ENCODE measurements at places on chromosomes 1 and 21.

- DNase-seq = no peak
Observed at GRCh38 chr1:11860083-11860482, 1.3 kb upstream of the NPPB start.

DNA sequence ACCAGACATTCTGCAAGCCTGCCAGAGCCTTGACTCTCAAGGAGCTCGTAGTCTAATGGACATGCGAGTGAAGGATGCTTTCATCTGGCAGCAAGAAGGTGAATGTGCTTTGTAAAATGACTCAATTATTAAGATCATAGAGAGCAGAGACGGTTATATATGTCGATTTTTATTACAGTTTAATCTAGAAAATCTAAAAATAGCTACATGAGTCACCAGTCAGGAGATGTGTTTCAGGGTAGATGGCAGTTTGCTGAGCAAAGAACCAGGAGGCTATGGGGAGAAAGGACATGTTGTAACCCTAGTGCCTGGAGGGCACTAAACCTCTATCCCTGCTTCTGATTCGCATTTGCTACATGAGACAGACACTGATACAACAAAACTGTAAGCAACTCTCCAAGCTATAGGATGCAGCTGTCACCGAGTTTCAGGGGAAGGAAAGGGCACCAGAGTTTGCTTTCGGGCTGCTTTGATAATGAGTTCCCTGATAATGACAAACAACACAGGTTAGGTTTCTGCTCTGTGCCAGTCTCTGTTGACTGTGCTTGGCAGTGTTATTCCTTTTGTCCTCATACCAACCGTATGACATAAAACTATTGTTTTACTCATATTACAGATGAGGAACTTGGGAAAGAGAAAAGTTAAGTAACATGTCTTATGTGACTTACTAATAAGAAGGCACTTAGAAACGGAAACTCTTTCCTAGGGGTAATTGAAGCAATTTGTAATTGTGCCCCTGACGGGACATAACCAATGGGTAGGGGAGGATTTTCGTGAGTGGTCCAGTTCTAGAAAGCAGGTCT is 43.2 kb downstream of the C1orf198 start:
- DNase-seq = no peak

DNA sequence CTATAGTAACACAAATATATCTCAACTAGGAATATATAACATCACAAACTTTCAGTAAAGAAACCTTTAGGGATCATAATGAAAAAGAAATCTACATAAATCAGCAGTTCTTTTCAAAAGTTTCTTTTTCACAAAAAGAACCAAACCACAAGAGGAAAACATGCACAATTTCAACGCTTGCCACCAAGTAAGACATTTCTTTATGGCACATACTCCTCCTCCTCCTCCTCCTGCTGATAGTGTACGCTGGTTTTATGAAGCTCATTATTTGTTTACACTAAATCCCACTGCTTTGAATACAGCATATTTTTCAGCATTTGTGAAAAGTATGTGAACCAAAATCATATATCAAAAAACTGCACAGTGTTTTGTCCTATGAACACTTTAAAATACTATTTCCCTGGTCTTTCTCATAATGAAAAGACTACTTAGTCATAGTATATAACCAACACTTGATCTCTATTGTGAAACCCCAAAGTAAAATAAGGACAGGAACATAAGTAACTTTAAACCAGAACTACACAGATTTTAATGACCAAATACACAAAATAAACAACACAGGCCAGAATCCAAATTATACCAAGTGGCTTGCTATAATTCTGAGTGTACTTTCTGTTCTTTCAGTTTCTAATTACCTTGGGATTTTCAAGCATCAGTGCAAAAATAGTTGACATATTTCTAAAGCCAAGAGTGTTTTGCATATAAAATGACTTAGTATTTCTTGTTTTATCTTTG is 184.2 kb downstream of the EIF4G3 start:
- no peak for DNase-seq

DNA sequence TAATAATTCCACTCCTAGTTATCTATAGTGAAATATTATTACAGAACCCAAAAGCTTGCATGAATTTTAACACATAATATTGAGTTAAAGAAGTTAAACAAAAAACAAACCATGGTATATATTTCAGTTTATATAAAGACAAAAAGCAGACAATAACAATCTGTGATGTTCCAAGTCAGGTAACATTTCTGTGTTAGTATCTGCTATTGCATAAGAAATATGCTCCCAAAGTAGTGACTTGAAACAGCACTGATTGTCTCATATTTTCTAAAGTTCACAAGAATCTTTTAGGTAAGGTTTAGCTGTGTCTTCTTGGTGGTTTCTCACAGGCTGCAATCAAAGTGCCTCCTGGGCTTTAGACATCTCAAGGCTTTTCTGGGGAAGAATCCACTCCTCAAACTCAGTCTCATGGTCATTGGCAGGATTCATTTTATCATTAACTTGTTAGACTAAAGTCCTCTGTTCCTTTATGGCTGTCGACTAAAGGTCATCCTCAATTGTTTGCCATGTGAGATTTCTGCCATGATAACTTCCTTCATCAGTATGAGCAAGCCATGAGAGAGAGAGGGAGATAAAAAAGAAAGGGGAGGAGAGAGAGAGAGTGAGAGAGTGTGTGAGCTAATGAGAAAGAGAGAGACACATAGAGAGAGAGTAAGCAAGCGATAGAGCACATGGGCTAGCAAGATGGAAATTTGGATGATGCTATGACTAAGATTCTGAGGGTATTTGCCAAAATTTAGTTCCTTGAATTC is 19.9 kb downstream of the GBP1 start:
- DNase-seq = no peak

- no peak for DNase-seq
Observed at GRCh38 chr1:1182491-1183220, 9.0 kb downstream of the TTLL10 start.

DNA sequence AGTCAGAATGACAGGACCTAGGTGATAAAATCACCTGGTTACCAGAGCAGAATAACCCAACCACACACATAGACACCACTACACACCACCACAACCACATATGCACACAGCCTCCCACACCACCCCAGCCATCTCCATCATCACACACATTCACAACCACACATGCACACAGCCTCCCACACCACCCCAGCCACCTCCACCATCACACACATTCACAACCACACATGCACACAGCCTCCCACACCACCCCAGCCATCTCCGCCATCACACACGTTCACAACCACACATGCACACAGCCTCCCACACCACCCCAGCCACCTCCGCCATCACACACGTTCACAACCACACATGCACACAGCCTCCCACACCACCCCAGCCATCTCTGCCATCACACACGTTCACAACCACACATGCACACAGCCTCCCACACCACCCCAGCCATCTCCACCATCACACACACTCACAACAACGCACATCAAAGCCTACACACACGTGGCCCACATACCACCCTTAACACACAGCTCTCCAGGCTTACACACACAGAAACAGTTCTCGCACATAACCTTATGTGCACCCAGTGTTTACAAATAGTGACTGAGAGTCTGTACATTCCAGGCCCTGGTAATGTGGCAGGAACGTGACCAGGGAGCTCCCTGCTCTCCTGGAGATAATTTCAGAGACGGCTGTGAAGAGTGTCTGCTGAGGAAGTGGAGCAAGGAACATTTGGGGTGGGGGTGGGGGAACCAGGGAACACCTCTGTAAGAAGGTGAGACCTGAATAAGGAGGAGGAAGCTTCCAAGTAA is 3.3 kb upstream of the GJB3 start:
- DNase-seq = no peak

DNA sequence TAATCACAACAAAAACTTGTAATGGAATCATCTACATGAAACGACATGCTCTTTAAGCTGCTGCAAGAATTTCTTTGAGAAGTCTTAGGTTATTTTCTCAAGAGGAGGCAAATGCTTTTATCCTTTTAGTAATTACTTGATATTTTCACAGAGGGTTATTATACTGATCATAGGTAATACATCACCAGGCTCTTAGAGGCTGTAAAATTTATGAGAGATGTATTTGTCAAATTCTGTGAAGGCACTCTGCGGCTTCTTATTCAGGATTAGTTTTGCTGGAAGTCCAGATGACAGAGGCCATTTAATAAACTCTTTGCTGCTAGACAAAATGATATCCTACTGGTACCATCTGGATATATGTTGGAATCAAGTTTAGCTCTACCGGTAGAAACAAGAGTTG is 624.3 kb upstream of the BRINP3 start:
- no peak for DNase-seq

DNA sequence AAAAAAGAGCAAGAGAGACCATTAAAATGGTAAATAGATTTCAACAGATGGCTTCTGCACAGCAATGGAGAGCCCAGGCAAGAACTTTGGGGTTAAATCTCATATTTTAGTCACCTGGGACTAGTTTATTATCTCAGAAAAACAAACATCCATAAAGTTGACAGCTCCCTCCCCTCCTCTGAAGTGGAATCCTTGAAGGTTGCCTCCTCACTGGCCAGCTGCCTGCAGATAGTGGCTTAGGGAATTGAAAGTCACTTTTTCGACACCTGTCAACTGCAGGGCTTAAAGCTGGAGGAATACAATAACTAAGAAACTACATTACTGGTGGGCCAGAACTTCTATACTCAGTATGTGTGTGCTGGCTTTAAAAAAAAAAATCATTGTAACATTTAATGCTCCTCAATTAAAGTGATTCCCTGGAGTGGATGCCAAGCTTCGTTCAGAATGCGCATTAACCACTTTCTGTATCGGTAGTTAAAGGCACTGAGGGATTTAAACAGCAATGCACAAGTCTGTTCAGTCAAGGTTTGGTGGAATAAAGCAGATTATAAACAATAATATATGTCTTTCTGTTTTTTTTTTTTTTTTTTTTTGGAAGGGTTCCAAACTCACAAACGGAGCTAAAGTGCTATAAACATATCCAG is 52.5 kb downstream of the LHX4 start:
- no peak for DNase-seq

GRCh38 chr1:215397843-215398242 is 169.3 kb upstream of the KCTD3 start:
- no peak for DNase-seq

GRCh38 chr1:172446547-172446946 is 2.7 kb upstream of the PIGC start:
- DNase-seq = no peak

DNA sequence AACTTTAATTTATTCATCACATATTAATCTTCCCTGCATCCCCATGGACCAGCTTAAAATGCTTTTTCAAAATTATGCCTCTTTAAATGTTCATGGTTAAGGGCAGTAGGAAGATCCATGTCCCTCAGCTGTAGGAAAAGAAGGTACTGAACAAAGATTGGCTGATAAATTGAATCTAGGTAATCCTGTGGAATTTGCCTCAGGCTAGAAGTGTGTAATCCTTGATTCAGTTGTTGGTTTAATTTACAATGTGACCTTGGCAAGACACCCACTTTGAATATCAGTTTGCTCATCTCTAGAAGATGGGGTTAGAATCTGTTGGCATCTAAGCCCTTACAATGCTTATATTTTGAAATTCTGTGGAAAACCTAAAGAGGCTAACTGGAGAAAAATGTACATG is 6.1 kb downstream of the TTC4 start:
- DNase-seq = no peak

GRCh38 chr1:167668108-167668507 is 38.1 kb downstream of the RCSD1 start:
- no peak for DNase-seq

DNA sequence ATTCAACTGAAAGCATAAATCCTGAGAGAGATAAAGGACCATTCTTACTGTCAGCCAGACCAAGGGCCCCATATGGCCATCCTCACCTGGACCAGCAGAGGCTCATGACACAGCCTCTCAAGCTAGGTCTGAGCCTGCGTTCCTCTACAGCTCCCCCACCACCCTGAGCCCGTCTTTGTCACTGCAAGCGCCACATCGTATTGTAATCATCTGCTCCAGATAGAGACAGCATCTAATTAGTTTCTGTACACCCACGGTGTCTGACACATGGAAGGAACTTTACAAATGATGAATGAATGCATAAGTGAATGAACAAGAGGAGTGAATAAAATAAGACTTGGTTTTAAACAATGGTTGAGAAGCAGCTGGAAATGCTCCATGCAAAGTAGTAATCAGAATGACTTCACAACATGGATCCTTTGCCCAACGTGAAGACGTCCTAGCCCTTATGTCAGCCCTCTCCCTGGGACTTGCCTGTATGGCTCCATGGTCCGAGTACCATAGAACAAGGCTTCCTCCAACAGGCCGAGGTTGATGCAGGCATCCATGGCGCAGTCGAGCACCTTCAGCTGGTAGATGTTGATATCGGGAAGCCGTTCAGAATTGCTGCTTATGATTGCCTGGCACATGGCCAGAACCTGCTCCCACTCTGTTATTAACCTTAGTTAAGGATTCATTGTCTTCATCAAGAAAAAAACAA is 648.9 kb downstream of the SMYD3 start:
- DNase-seq = no peak

GRCh38 chr1:116436611-116436970 is 63.5 kb downstream of the ATP1A1 start:
- peak; percentile 41 for DNase-seq

DNA sequence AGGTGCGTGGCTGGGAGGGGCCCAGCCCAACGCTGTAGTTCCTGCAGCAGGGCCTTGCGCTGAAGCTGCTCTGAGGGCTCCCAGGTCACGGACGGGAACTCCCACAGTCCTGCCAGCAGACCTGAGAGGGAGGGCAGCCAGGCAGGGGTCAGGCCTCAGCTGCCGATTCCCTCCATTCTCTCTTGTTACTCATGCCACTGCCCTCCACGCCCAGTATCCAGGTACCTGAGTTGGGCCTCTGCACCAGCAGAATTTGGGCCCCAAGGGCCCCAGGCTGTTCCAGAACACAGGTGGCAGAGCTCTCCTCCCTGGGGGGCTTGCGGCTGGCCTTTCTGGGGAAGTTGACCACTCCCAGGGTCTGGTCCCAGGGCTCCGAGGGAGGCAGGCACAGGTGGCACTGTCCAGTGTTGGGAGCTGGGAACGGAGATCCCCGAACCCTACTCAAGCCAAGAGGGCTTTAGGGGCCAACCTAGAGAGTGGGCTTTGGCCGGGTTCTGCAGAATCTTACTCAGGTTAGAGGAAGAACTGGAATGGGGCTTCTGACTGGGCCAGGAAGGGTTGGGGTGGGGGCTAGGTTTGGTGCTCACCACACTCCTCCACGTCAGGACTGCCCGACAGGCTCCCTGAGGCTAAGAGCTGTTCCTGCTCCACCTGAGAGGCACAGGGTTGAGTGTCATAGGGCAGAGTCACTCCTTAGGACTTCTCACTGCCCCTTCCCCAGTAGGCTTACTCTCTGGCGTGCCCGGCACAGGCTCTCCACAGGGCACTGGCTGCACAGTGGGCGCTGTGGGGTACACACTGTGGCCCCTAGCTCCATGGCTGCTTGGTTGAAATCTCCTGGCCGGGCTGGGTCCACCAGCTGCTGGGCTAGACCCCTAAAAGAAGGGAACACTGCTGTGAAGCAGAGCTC is 5.0 kb downstream of the HPDL start:
- DNase-seq = no peak

- DNase-seq = no peak
Observed at GRCh38 chr1:231544943-231545592, 16.6 kb downstream of the TSNAX start.

All from T-helper 2 cell (primary cell).